ENCODE measurements at places on chromosomes 3 and 15. TPM values are rescaled to one million over a fixed set of nuclear protein-coding genes. Genes with fewer than 3 reads are reported as not detected.

Gene SLC25A20
- 26.8 TPM for total RNA-seq

Gene RASGRF1
- total RNA-seq, result 0.07 TPM

Gene FEZF2
- not detected for total RNA-seq

Gene SUSD5
- total RNA-seq, result 4.3 TPM

Gene ACKR2
- 0.67 TPM for total RNA-seq
